ENCODE measurements at places on chromosomes 3 and 15.

DNA sequence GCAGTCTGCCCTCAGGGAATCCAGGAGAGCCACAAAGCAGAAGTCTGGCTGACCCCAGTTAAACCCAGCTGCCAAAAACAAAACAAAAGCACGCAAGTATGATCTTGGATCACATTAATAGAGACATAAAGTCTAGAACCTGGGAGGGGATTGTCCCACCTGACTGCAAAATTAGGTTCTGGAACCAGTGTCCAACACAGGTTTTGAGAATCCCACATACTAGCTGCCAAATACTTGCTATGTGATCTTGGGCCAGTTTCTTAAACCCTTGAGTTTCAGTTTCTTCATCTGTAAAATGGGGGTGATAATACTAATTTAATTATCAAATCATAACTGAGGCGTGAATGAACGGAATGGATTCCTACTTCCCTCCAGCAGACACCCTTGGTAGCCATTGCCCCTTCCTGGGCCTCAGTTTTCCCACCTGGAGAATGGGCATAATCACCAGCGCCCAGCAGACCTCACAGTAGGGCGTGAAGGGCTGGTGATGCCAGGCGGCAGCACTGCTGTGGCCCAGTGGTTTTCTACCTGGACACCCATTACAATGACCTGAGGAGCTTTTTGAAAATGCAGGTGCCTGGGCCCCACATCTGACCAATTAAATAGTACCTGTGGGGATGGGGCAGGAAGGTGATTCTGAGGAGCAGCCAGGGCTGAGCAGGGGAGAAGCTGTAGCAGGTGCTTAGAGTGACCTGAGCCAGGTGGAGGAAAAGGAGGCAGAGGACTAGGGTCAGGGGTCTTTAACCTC, 32.2 kb downstream of the GRIP2 start:
- no peak for DNase-seq

DNA sequence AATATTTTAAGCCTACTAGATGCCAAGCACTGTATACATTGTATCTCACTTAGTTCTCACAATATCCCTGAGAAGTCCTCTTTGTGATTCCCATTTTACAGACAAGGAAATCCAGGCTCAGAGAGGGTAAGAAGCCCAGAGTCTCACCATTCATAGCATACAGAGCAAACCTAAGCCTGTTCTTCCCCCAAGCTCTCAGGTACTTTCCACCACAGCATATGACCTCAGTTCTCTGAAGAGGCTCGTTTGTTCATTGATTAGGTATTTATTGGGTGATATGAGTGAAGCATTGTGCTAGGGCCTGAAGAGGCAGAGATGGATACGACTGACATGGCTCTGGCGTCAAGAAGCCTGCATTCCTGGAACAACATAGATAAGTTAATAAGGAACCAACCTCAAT, 310.9 kb upstream of the UMPS start:
- DNase-seq = no peak

GRCh38 chr15:67066041-67066958, 898 bp downstream of the SMAD3 start:
- no peak for DNase-seq

DNA sequence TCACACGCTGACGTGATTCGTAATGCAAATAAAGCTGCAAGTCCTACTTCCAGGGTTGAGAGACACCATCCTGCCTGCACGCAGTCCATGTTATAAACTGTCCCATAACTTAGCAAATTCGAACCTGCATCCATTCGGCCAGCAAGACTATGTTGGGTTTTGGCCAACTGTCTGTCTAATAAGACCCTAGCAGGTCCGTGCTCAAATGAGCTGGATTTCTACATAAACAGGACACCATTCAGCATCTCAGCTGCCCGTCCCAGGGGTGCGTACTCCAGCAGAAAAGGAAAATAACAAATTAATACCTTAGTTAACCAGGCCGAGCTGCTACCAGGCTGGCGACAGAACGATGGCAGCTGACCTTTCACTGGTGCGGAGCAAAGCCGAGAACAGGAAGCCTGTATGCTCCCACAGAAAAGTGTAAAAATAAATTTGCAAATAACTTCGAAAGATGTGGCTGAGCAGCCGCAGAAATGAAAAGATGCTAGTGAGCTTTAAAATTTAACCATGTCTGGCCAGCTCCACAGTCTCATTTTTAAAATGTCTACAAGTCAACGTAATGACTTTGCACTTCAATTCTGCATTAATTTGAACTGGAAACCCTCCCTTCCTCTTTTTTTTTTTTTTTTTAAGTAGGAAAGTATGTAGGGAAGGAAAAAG, 97.1 kb upstream of the SNRPA1 start:
- DNase-seq = no peak

GRCh38 chr3:150725548-150725947, 21.8 kb upstream of the ERICH6 start:
- no peak for DNase-seq
